Gastrocnemius medialis (tissue), 4 donors: ENCODE measurements at places on chromosomes 11 and 22. TPM values are rescaled to one million over a fixed set of nuclear protein-coding genes. Genes with fewer than 3 reads are reported as not detected.

Gene OVCH2
- total RNA-seq, result not detected

Gene TRIM3
- total RNA-seq, result 15.3 TPM

Gene SYCE3
- not detected for total RNA-seq

Gene OR4C12
- not detected for total RNA-seq

Gene MRGPRX3
- total RNA-seq, result not detected

Gene ZNF70
- total RNA-seq, result 6.3 TPM

Gene GRIA4
- not detected for total RNA-seq

Gene HPX
- total RNA-seq, result 8.7 TPM

Gene IGF2
- 42.4 TPM for total RNA-seq

Gene PIWIL4
- 2.1 TPM for total RNA-seq

Gene TCN1
- total RNA-seq, result not detected

Gene MMP13
- not detected for total RNA-seq

Gene UPK3A
- total RNA-seq, result 0.70 TPM

GRCh38 chr11:8605971-8606563 lies 12.0 kb upstream of the STK33 start:
- DNase-seq, result no peak

- DNase-seq, result no peak
Measured at GRCh38 chr22:35114131-35114980, 48.4 kb downstream of the ISX start.

DNA sequence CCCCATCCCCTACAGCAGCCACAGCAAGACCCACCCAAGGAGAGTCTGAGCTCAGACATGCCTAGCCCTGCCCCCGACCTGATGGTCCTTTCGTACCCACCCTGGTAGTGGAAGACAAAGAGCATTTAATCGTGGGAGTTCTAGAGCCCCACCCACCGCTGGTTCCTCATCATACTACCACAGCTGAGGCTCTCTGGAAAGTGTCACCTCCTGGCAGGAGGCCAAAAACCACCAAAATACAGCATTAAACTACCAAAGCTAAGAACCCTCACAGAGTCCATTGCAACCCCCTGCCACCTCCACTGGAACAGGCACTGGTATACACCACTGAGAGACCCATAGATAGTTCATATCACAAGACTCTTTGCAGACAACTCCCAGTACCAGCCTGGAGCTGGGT lies 311.1 kb downstream of the TENM4 start:
- DNase-seq, result no peak

DNA sequence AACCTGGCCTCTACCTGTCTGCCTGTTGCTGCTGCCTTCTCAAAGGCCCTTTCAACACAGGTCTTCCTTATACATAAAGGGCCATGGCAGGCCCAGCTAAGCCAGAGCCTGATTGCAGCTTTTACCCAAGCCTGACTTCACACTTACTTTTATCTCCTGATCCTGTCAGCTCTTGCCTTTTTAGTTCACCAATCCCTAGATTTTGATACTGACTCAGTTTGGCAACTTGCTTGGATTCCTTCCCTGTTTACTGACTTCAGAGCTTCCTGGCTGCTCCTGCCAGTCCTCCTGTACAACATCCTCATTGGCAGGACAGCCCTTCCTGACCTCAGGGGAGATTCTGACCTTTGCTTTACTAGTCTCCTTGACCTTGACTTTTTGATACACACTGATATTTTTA lies 195.2 kb downstream of the NELL1 start:
- DNase-seq, result no peak

GRCh38 chr11:8090756-8091155 lies 9.7 kb downstream of the TUB start:
- no peak for DNase-seq

GRCh38 chr11:70115778-70116177 lies 37.7 kb downstream of the ANO1 start:
- DNase-seq, result no peak

- DNase-seq, result no peak
Measured at GRCh38 chr11:93623920-93624319, 37.6 kb upstream of the CEP295 start.

DNA sequence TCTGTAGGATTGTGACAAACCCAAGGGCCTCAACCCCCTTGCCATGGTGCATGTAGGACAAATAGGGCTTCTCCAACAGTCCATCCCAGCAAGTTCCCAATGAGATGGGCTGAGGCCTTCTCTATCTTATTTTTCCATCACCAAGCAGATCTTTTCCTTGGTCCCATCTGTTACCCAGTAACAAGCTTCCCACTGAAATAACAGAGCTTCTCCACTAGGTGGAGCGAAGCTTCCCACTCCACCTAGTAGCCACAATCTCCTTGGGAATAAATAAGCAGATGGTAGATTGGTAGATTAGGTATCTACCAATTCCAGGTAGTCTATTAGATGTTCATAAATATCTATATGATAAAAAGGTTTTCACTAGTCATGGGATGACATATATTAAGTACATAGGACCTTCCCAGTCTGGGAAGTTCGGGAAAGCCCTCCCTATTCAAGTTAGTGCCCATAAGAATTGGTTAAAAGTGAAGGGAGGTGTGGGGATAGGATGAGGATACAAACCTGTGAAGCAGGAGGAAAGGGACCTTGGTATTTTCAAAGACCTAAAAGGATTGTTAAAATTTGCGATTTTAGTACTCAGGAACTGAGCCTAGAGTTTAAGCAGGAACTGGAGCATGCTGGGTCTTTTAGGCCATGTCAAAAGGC lies 5.9 kb upstream of the OR52L1 start:
- no peak for DNase-seq

- DNase-seq, result no peak
Measured at GRCh38 chr11:39806652-39807051, 1652.8 kb downstream of the LRRC4C start.

DNA sequence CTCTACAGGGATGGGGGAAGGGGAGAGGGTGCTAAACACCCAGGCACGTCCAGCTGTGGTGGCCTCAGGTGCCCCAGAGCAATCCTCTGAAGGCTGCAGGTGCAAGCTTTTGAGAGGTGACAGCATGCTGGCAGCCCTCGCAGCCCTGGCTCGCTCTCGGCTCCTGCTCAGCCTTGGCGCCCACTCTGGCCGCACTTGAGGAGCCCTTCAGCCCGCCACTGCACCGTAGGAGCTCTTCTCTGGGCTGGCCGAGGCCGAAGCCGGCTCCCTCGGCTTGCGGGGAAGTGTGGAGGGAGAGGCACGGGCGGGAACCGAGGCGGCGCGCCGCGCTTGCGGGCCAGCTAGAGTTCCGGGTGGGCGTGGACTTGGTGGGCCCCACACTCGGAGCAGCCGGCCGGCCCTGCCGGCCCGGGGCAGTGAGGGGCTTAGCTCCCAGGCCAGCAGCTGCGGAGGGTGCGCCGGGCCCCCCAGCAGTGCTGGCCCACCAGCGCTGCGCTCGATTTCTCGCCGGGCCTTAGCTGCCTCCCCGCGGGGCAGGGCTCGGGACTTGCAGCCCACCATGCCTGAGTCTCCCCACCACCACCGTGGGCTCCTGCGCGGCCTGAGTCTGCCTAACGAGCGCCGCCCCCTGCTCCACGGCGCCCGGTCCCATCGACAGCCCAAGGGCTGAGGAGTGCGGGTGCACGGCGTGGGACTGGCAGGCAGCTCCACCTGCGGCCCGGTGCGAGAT lies 112.1 kb downstream of the TRIM29 start:
- DNase-seq, result no peak

- DNase-seq, result no peak
Measured at GRCh38 chr11:43921561-43922294, 20.7 kb upstream of the C11orf96 start.

DNA sequence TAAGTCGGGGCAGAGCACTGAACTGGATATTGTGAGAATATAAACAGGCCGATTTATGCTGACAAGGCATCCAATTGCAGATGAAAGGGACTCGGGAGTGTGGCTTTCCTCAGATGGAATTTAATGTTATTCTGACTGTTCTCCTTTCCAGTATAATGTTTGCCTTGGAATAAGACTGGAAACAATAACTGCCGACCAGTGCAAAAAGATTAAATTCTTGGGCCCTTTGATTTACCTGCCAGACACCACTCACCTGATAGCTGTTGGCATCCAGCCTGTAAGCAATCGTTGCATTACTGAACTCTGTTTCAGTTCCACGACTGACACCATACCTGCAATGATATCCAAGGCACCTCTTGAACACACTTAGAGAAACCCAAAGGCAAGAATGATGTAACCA lies 10.9 kb downstream of the NUP160 start:
- no peak for DNase-seq

- no peak for DNase-seq
Measured at GRCh38 chr22:24592058-24592850, 619 bp downstream of the LRRC75B start.
